Activated T-cell treated with anti-CD3 and anti-CD28 coated beads, Interleukin-2, amount 50 U/mL, for 4 hours (primary cell): ENCODE measurements at places on chromosomes 5 and 9. TPM values are rescaled to one million over a fixed set of nuclear protein-coding genes. Genes with fewer than 3 reads are reported as not detected.

Gene TAF11L10
- total RNA-seq, result not detected

Gene FOXD4L3
- not detected for total RNA-seq

Gene SPATA31D4
- total RNA-seq, result not detected

Gene HSD17B3
- total RNA-seq, result not detected

Gene PAPPA
- 0.22 TPM for total RNA-seq

Gene PCDHB16
- not detected for total RNA-seq

Gene LCN12
- 0.58 TPM for total RNA-seq

Gene IFNA13
- total RNA-seq, result not detected

Gene MRPL36
- 72.8 TPM for total RNA-seq

Gene DEPDC1B
- total RNA-seq, result 3.8 TPM

Gene GLT6D1
- not detected for total RNA-seq
